ENCODE measurements at places on chromosomes 12 and 14.

GRCh38 chr12:44053549-44054127, 217.8 kb downstream of the TMEM117 start:
- DNase-seq, result no peak

GRCh38 chr14:77306851-77307496, 13.7 kb downstream of the POMT2 start:
- DNase-seq, result peak; percentile 55

- DNase-seq, result peak; percentile 81
Observed at GRCh38 chr12:49043856-49044258, 16.7 kb downstream of the KMT2D start.

DNA sequence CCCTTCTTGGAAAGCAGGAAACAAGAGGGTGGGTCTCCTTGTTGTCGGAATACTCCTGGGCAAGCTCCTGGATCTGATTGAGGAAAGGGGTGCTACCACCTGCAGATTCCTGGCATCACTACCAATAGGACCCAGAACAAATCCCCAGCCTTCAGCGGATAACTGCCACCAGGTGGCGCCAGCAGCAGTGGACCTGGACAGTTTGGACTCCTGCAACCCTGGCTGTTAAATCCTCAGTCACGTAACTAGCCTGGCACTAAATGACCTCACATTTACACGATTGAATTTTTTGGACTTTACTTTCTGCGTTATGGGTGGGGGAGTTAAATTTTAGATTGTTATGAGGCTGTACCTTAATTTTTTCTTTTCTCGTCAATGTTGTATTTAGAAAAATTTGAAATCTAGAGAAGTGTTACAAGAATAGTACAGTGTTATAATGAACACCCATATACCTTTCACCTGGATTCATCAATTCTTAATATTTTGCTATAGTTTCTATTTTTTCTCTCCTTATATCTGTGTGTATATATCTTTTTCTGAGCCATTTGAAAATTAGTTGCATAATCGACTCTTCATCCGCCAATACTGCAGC, 95.6 kb downstream of the GAS2L3 start:
- peak; percentile 86 for DNase-seq

- DNase-seq, result no peak
Observed at GRCh38 chr14:38727731-38728130, 375.3 kb downstream of the SEC23A start.

- no peak for DNase-seq
Observed at GRCh38 chr12:1108276-1108675, 117.3 kb downstream of the ERC1 start.

DNA sequence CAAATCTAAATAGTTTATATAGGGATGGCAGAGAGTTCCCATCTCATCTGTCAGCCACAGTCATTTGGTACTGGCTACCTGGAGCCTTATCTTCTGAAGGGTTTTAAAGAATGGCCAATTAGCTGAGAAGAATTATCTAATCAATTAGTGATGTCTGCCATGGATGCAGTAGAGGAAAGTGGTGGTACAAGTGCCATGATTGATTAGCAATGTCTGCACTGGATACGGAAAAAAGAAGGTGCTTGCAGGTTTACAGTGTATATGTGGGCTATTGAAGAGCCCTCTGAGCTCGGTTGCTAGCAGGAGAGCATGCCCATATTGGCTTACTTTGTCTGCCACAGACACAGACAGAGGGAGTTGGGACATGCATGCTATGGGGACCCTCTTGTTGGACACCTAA, 7.9 kb upstream of the OAS2 start:
- no peak for DNase-seq

- DNase-seq, result no peak
Observed at GRCh38 chr14:51715742-51716141, 64.0 kb downstream of the FRMD6 start.

GRCh38 chr12:76685246-76685678, 78.7 kb upstream of the ZDHHC17 start:
- DNase-seq, result no peak

DNA sequence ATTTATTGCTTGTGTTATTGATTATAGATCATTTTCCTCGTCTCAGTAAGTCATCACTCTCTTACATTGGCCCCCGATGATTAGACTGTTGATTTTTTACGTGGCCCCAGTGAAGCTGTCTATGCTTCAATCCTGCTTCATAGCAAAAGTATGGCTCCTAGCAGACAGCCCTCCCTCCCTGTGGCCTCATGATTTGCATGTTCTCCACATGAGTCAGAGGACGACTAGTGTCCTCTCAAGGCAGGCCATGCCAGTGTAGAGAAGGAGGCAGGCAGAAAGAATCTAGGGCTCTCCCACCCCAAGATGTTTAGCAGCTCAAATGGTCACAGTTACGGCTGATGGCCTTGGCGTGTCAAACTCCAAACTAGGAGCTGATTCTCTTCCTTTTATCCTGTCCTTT, 59.6 kb downstream of the FIGNL2 start:
- DNase-seq, result no peak

- no peak for DNase-seq
Observed at GRCh38 chr12:15193946-15194345, 27.3 kb downstream of the RERG start.

DNA sequence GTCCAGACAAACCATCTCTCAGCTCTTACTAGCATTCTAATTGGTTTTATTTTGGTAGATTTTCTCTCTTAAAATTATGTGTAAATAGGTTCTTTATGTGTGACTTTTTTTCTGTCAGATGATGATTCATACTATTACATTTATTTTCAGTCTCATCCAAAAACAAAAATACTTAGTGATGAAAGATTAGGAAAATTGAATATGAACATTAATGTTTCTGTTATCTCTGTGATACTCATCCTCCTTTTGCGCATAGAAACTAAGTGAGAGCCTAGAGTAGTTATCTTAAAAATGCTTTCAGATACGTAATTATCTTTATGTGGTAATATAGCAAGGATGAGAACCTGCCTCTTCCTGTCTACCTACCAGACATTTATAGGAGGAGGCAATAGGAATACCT, 84.1 kb upstream of the MON2 start:
- DNase-seq, result no peak

GRCh38 chr12:106753526-106753925, 21.0 kb upstream of the RIC8B start:
- DNase-seq, result no peak

DNA sequence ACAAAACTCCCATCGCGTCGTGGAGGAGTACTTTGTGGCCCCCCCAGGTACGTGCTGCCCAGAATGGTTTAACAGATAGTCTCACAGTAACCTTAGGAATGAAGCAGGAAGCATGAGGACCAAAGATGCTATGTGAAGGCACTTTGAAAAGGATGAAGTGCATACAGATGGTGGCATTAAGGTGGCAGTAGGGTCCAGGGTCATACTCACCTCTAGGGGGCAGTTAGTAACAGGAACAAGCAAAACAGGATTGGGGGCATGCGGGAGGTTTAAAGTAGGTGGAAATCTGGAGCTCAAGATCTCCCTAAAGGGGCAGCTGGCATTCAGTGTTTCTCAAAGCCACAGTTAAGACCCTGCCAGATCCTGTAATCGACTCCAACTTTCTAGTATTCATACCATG, 10.9 kb downstream of the GATC start:
- no peak for DNase-seq

- DNase-seq, result peak; percentile 23
Observed at GRCh38 chr14:104967386-104968152, 10.6 kb downstream of the AHNAK2 start.
